ENCODE measurements at places on chromosomes 12 and 14. TPM values are rescaled to one million over a fixed set of nuclear protein-coding genes. Genes with fewer than 3 reads are reported as not detected.

The FGF6 gene
- not detected for total RNA-seq

- DNase-seq, result no peak
Observed at GRCh38 chr12:64819816-64820402, 4.5 kb upstream of the TBC1D30 start.

The STAB2 gene
- total RNA-seq, result not detected

The FZD10 gene
- 5.1 TPM for total RNA-seq

DNA sequence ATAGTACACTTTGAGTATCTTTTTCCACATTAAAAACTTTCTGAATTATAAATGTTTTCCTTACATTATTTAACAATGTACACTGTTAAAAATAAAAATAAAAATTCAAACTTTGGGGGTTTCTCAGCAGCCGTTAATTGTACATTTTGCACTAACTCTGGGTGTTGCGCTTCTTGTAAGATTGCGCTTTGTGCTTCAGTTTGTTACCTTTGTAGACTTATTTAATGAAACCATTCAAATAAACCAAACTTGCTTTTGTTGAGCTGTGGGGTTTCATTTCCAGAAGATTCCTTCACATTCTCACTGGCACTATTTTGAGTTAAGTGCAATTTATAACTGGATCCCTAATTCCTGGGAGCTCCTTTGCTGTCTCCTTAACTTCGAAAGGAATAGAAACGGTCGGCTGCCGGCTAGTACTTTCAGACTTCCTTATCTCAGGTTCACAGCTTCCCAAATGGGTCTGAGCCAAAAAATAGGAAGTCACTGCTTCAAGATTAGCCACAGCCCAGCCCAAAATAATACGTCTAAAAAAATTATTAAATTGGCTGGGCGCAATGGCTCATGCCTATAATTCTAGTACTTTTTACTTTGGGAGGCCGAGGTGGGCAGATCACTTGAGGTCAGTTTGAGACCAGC lies 38.2 kb downstream of the RAD52 start:
- no peak for DNase-seq

Data from kidney epithelial cell (primary cell).